ENCODE measurements at places on chromosomes 7 and 10. TPM values are rescaled to one million over a fixed set of nuclear protein-coding genes. Genes with fewer than 3 reads are reported as not detected.

Gene DHX32
- total RNA-seq = 25.0 TPM

DNA sequence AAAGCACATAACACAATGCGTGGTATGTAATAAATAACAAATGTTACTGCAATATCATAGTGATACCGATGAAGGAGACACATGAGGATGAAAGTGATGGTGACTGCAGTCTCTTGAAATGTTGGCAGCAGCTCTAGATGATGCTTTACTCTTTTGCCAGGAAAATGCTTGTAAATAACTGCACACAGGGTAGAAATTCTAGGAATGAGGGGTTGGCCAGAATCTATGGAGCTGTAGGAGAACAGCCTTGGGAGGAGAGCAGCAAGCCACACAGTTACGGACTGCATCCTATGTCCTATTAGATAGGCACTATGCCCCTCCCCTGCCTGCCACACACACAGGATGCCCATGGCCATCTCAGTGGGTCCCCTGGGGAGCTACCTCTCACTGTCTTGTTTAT lies 97.6 kb upstream of the GSDME start:
- DNase-seq = no peak
- no peak overlapping the region for H3K27ac ChIP-seq
- H3K36me3 ChIP-seq = no peaks in the 10 kb centered on the region
- H3K4me3 ChIP-seq = no peak overlapping the region
- no peaks in the 10 kb centered on the region for H3K4me1 ChIP-seq

DNA sequence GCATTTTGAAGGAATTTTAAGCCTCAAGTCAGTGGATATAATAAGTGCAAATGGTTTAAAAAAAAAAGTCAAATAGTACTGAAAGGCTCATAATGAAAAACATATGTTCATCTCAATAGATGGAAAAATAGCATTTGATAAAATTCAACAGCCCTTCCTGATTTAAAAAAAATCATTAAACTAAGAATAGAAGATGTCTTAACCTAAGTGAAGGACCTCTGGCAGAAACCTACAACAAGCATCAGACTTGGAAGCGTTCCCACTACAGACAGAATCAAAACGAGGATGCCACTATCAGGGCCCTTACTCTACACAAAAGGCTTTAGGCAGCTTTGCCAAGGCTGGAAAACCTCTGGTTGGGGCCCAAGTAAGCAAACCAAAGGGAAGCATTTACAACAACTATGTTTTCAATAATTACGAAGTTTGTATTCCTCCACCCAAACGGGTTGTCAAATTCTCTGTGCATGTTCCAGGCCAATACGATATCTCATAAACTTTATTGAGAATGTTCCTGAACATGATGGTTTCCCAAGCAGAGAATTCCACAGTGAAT lies 45.1 kb downstream of the CYTH3 start:
- DNase-seq = peak; percentile 51
- H3K27ac ChIP-seq = peak overlapping the region; percentile 64

- H3K27ac ChIP-seq = peak within 1 kb of the TSS; percentile 100
- H3K36me3 ChIP-seq = no peaks in the 10 kb centered on the region
- peak; percentile 63 for DNase-seq
These were observed at the start of gene REEP3 for GRCh38 chr10:63520500-63521415. TSS of gene REEP3 (plus strand) at chr10:63521401. CDS start at chr10:63521546, 145 bp downstream.

- no peak overlapping the region for H3K4me3 ChIP-seq
- no peaks in the 10 kb centered on the region for H3K36me3 ChIP-seq
- no peak for DNase-seq
- no peak overlapping the region for H3K27ac ChIP-seq
These were observed 47.4 kb upstream of the MACC1 start for GRCh38 chr7:20264623-20265022.

- H3K4me3 ChIP-seq = no peak overlapping the region
- DNase-seq = no peak
- H3K27me3 ChIP-seq = no peaks in the 10 kb centered on the region
- no peak overlapping the region for H3K27ac ChIP-seq
- H3K36me3 ChIP-seq = no peaks in the 10 kb centered on the region
These were observed 400.3 kb downstream of the RPS24 start for GRCh38 chr10:78433766-78434535.

GRCh38 chr10:71694039-71694501 lies 25.5 kb downstream of the C10orf105 start:
- H3K27me3 ChIP-seq = no peaks in the 10 kb centered on the region
- no peaks in the 10 kb centered on the region for H3K4me1 ChIP-seq
- no peak for DNase-seq
